GM12864 (cell line): ENCODE measurements at places on chromosomes 16 and 17.

- no peak for DNase-seq
Measured at GRCh38 chr16:10412935-10413601, 27.2 kb downstream of the ATF7IP2 start.

DNA sequence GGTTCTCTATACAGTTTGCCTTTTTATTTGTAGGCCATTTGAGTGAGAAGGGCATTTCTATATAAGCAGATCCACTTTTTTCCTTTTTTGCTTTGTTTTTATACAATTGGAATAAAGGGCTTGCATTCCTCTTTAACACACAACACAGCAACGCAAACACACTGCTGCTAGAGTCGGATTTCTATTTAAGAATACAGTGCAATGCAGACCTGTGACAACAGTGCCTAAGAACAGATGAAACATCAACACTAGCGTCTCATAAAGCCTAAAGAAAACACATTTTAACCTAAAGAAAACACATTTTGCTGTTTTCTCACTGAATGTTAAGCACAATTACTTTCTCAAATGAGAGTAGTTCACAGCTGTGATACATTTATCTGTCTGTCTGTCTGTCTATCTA lies 1141.1 kb downstream of the CDH11 start:
- no peak for DNase-seq

- no peak for DNase-seq
Measured at GRCh38 chr16:67456391-67457081, 24.4 kb downstream of the ATP6V0D1 start.

DNA sequence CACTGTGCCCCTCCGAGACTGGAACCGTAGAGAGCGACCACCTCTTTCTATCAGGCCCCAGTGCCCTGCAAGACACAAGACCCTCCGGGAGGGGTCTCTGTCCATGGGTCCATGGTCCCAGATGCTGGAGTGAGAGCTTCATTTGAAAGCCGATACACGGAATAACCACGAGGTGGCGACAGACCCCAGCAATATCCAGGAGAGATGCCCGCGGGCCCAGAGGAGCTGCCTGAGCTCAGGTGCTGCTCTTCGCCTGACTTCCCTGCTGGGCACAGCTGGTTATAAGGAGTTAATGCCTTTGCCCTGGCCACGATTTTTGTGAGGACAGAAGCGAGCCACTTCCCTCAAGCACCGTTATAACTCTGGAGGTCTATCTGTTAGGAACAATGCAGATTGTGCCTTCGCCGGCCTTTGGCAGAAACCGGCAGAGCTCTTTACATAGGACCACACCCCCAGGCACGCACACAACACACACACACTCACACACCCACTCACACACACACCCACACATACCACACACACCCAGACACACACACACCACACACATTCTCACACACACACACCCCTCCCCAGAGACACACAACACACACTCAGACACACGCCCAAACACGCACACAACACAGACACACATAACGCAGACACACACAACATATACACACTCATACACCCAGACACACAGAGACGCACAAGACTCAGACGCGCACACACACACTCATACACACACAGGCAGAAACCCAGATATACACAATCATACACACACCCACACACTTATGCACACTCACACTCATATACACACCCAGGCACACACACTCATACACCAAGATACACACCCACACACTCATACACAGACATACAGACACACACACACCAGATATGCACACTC lies 436.4 kb downstream of the SOX9 start:
- DNase-seq, result peak; percentile 13

- DNase-seq, result no peak
Measured at GRCh38 chr17:63492940-63493339, 16.1 kb downstream of the ACE start.

GRCh38 chr16:2480948-2481347 lies 6.0 kb downstream of the TBC1D24 start:
- DNase-seq, result no peak

GRCh38 chr16:9118170-9118569 lies 26.7 kb downstream of the HAPSTR1 start:
- DNase-seq, result no peak

- no peak for DNase-seq
Measured at GRCh38 chr16:27344721-27345120, 30.9 kb downstream of the IL4R start.

- no peak for DNase-seq
Measured at GRCh38 chr16:24013054-24013636, 177.4 kb downstream of the PRKCB start.

DNA sequence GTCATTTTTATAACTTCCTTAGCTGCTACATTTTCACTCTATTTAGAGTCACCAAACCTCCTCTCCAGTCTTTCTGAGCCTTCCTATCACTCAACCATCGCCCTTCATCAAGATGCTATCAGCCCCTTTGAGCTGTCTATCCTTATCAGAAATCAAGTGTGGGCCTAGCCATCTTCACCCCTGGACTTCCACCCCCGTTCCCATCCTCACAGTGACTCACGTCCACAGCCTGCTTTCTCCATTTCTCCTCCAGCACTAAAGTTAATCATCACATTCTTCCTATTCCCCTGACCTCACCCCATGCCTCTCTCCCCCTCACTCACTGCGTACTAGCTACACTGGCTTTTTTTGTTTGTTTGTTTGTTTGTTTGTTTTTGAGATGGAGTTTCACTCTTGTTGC lies 2.4 kb upstream of the TEKT3 start:
- no peak for DNase-seq

DNA sequence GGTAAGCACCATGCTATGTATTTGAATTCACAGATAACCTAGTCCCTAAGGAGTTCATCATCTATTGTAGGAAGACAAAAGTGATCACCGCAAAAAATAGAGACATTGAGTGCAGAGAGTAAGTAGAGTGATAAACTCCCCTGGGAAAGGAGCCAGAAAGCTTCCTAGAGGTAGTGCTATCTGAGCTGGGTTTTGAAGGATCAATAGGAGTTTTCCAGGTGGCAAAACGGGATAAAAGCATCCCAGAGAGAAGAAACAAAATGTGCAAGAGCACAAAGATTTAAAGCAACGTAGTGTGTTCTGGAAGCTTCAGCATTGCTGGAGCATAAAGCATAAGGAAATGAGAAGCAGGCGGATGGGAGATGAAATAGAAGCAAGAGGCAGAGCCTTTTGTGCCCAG lies 120.7 kb upstream of the PLCG2 start:
- DNase-seq, result no peak

- DNase-seq, result no peak
Measured at GRCh38 chr17:72976971-72977770, 115.3 kb downstream of the SLC39A11 start.

DNA sequence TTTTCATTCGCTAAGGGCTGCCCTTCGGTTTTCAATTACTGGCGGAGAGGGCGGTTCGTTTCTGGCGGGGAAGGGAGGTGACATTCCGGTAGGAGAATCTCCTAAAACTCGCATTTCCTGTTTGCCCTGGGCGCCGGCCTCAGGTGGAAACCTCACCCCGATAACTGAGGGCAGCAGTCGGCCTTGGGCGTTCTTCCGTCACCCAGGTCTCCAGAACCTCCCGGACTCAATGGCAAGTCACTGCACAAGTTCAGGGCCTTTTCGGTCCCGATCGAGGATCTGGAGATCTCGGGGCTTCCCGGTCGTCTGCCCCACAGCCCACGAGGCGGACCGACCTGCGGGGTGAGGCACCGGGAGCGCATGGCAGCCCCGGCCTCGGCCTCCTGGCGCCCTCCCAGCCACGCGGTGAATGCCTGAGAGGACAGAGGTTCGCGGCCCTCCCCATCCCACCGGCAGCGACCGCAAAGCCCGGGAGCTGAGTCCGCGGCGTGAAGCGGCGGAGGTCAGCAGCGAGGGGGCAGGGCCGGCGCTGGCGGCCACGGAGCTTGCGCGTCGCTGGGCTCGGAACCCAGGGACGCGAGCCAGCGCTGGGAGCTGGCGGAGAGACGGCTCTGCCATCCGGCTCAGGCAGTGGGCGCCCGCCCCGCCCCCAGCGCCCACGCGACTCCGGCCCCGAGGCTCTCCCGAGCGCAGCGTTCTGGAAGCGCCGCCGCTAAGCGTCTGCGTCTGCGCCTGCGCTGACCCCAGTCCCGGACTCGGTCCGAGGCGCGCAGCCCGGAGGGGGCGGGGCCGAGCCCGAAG lies 58.4 kb downstream of the SRL start:
- DNase-seq, result peak; percentile 50

DNA sequence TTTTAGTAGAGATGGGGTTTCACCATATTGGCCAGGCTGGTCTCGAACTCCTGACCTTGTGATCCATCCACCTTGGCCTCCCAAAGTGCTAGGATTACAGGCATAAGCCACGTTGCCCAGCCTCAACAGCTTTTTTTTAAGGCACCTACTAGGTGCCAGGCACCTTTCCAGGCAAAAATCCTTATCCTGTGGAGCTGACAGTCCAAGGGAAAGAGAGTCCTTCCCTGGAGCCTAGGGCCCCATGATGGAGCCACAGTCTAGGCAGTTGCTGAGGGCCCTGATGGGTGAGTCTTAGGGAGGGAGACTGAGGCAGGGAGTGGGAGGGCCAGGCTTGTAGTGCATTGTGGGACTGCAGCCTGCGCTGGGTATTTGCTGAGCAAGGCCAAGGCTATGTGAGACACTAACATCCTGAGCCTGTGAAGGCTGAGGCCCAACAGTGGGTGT lies 79.6 kb upstream of the TOB1 start:
- DNase-seq, result no peak

- no peak for DNase-seq
Measured at GRCh38 chr17:7955414-7956227, 23.6 kb downstream of the CNTROB start.

- no peak for DNase-seq
Measured at GRCh38 chr16:63995025-63995424, 1126.8 kb downstream of the CDH11 start.

DNA sequence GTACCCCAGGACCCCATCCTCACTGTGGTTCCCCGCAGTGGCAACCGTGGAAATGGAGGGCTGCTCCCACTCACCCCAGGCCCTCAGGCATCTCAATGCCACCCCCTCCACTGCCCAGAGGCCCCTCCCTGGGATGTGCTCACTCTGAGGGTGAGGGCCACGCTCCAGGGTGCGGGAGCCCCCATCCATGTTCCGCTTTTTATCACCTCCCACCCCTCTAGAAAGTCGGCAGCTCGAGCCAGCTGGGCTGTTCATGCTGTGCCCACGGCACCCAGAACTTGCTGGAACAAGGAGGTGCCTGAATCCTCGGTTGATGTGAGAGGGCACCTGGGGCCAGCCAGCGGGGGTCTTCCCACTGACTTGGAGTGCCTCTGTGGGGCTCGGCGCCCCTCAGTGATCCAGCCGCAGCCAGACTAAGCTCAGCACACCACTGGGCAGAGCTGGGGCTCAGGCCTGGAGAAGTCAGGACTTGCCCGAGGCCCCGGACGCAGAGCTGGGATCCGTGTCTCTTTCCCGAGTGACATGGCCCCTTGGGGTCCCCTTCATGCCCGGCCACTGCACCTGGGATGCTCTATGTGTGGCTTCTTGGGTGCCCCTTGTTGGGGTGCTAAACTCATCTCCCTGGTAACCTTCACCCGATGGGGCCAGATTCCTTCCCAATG lies 143.1 kb upstream of the GSE1 start:
- DNase-seq, result no peak

DNA sequence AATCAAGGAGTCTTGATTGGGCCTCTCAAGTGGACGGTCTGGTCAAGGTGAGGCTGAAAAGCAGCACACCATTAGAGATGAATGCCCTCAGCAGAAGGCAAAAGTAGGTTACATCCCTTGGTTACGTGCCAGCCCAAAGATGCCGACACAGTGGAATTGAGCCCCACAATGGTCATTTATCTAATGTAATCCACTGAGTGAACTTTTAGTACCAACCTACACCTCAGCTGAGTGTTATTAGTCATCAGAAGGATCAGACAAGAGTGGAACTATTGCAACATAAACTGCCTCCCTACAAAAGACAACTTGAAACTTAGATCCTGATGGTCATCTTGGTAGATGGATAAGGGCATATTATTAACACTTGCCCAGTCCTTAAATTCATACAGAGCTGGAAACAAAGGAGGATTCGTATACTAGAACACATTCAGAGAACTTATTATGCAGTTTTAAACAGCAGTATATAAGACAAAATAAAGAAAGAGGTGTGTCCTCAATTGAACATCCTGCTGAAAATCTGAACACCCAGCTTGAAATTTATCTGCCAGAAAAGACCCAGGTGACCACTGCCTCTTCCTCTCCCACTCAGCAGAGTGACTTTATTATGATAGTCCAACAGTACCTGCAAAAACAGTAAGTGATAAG lies 2.8 kb downstream of the DCUN1D3 start:
- DNase-seq, result no peak

DNA sequence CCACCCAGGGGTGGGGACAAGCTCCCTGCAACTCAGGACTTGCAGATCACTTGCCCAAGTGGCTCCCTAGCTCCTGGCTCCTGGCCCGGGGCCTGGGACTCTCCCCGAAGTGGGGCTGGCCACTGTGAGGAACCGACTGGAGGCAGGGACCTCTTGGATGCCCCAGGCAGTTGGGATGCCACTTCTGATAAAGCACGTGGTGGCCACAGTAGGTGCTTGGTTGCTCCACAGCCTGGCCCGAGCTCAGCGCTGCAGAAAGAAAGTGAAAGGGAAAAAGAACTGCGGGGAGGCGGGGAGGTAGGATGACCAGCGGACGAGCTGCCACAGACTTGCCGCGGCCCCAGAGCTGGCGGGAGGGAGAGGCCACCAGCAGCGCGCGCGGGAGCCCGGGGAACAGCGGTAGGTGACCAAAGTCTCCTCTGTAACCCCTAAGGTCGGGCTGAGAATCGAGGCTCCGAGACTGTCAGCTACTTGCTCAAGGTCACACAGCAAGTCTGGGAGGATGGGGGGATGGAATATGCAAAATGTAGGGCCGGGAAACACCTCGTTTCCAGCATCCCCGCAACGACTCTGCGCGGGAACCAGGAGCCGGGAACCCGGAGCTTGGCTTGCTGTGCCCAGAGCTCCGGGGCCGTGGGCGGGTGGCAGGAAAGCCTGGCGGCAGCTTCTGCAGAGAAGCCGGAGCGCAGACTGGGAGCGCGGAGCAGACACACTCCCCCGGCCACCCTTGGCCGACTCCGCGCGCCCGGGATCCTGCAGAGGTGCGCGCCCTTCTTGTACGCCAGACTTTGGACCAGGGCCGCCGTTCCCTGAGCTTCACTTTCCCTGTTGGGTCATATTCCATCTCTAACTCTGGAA lies 1.9 kb downstream of the CIITA start:
- no peak for DNase-seq

DNA sequence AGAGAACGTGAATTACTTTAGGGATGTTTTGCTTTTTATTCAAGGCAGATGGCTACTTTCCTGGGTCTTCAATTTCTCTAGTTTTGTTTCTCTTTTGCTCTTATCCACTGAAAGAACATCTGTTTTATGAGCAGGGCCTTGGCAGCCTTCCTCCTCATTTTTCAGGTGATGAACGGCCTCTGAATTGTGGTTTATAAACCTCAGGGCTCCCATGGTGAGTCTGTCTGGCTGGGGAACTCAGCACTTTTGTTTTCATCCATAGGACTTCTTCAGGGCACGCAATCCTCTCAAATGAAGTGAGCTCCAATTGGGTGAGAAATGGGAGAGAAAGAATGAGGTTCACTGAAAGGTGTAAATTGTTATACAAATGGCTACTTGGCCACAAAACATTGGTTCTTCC lies 186.4 kb upstream of the ERCC4 start:
- no peak for DNase-seq
